ENCODE measurements at places on chromosomes 16 and 17.

DNA sequence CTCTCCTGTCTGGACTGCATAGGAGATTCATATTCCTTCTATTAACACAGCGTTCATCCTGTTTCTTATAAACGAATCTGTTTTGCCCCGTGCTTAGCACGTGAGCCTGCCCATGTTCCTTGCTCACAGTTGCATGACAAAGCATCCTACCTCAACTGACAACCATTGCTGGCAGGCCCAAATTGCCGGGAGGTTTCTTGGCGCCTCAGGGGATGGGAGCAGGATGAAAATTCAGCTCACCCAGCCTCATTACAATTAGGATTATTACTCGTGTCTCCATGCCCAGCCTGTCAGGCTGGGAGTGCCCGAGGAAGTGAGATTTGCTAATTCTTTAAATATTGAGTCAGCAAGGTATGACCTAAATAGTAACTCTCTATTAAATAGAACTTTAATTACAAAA, 36.7 kb upstream of the HELZ start:
- DNase-seq = no peak

GRCh38 chr16:31351942-31352325, 3.0 kb upstream of the ITGAX start:
- no peak for DNase-seq

- no peak for DNase-seq
Observed at GRCh38 chr17:31806921-31807320, 52.1 kb downstream of the COPRS start.

GRCh38 chr16:11386791-11387546, 41.7 kb downstream of the RMI2 start:
- no peak for DNase-seq

DNA sequence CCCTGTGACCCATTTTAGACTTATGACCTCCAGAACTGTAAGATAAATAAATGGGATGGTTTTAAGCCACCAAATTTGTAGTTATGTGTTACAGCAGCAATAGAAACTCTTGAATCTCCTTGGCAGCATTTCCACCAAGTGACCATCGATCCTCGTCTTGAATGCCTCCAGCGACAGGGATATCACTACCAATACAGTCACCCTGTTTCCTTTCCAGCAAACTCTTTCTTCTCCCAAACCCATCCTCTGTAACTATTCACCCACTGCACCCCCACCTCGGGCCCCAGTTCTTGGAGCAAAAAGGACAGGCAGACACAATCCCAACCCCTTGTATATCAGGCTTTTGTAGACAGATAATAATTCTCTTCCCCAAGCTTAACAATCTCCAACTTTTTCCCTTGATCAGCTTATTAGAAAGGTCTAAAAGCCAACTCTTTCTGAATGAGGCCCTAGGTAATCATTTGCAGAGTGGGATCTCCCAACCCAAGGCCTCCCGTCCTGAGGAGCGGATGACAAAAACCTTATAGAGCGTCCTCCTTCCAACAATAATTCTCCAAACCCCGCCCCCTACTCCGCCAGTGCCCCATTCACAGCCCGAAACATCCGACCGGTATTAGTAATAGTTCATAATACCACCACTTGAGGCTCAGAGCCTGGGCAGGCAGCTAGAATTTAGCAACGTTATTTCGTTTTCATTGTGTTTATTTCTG, 14.7 kb upstream of the PLLP start:
- no peak for DNase-seq

- DNase-seq = no peak
Observed at GRCh38 chr16:55001931-55002330, 71.3 kb downstream of the IRX5 start.

- no peak for DNase-seq
Observed at GRCh38 chr16:84683691-84684591, 15.9 kb upstream of the USP10 start.

GRCh38 chr16:58931436-58931835, 197.3 kb upstream of the GOT2 start:
- DNase-seq = no peak

- DNase-seq = no peak
Observed at GRCh38 chr17:40772101-40772500, at the start of gene KRT26. Gene KRT26 (minus strand): TSS chr17:40772201. CDS start chr17:40772113, 88 bp downstream.

DNA sequence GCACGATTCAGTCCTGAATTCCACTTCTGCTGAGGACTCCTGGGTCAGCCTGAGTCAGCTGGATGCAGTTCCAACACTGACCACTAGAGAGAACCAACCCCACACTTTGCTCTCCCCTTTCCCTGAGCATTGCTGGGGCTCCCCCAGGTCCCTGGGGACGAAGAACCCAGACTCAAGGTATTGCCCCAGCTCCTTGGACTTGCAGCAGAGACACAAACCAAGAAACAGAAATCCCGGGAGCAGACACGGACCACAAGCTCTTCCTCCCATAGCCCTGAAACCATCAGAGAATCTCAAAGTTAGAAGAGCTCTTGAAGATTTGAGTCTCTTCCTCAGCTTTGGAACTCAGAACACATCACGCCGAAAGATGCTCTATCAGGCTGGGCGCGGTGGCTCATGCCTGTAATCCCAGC, 678 bp upstream of the GH1 start:
- DNase-seq = peak; percentile 64

- no peak for DNase-seq
Observed at GRCh38 chr17:36105781-36106492, 2.3 kb downstream of the CCL4 start.

DNA sequence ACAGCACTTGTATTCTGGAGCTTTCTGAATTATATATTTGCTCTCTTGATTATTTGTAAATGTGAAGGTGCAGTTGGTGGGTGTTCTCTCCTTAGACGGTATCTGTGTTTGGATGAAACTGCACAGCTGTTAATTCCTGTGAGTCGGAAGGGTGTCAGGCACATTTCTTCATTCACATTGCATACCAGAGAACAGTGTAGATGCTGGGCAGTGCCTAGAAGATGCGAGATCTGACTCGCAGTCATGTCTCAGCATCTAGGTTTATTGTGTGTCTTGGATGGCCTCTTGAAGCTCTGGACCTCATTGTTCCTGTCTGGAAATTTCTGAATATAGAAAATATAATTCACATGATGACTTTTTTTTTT, 61.2 kb downstream of the CLEC16A start:
- no peak for DNase-seq

GRCh38 chr17:79715943-79716797, 14.6 kb upstream of the ENPP7 start:
- no peak for DNase-seq

DNA sequence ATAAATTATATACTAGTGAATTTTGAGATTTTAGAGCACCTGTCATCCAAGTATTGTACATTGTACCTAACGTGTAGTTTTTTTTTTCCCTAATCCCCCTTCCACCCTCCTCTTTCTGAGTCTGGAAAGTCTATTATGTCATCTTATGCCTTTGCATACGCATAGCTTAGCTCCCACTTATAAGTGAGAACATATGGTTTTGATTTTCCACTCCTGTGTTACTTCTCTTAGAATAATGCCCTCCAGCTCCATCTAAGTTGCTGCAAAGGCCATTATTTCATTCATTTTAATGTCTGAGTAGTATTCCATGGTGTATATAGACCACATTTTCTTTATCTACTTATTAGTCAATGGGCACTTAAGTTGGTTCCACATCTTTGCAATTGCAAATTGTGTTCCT, 177.0 kb upstream of the C16orf82 start:
- no peak for DNase-seq

GRCh38 chr16:72203401-72203800, 31.4 kb upstream of the PMFBP1 start:
- peak; percentile 15 for DNase-seq

GRCh38 chr16:53692146-53692545, 11.5 kb downstream of the RPGRIP1L start:
- DNase-seq = no peak

GRCh38 chr17:62700964-62701705, 73.7 kb downstream of the MRC2 start:
- DNase-seq = no peak

DNA sequence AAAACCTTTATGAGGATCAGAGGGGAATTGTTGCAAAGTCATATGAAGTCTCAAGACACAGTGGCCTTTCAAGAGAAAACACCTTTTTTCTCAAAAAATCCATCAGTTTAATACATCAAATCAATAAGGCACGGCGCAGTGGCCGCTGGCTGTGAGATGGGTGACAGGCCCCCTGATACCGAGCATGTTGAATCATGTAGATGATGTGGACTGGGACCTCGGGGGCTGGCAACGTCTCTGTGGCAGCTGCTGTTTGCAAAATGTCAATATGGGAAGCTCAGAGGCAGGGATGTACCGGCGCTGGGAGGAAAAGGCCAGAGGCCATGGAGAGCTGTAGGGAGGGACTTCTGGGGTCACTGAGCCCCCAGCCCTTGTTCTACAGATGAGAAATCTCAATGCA, 169.1 kb downstream of the GSG1L start:
- no peak for DNase-seq

DNA sequence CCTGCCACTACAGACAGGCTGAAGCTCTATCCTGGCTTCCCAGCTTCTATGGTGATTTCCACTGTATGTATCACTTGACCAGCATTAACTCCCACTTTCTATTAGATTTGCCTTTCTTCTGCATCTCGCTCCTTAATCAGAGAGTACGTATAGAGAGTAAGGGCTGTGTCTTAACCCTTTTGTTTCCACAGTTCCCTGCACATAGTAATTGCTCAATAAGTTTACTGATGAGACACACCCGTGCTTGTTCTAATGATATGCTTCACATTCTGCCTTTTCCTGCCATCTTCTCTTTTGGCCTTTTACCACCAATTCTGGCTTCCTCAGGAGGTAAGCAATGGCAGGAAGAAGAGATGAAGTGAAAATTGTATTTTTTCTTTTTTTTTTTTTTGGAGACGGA, 20.6 kb upstream of the USP36 start:
- DNase-seq = no peak

DNA sequence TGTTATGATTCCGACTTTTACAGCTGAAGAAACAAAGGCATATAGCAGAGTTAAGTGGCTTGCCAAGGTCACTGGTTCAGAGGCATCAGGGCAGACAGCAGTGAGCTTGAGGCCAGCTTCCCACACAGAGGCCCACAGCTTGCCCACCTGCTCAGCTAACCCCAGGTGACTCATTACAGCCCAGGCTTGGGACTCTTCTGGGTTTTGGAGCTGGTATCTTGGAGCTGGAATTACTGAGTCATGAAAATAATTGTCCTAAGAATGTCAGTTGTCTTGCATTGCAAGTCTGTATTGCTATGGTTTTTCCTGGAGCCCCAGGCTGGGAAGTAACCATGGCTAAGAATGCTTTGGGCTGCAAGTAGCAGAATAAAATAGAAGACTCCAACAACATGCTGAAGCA, 32.4 kb upstream of the IRX3 start:
- DNase-seq = no peak

- DNase-seq = no peak
Observed at GRCh38 chr16:81442220-81442915, 2.2 kb upstream of the CMIP start.

GRCh38 chr17:46994993-46995392, 15.9 kb upstream of the RPRML start:
- no peak for DNase-seq

GRCh38 chr17:76032073-76032779, 5.1 kb upstream of the EVPL start:
- DNase-seq = no peak

- no peak for DNase-seq
Observed at GRCh38 chr17:82935966-82936767, 96.3 kb upstream of the ZNF750 start.
